Caudate nucleus (tissue), 63 donors: ENCODE measurements at places on chromosomes 5 and 9.
A peak's percentile ranks its signal among the peaks of the same experiment; 100 is the strongest.

GRCh38 chr5:73607228-73607627 is 18.8 kb upstream of the ARHGEF28 start:
- DNase-seq, result no peak

DNA sequence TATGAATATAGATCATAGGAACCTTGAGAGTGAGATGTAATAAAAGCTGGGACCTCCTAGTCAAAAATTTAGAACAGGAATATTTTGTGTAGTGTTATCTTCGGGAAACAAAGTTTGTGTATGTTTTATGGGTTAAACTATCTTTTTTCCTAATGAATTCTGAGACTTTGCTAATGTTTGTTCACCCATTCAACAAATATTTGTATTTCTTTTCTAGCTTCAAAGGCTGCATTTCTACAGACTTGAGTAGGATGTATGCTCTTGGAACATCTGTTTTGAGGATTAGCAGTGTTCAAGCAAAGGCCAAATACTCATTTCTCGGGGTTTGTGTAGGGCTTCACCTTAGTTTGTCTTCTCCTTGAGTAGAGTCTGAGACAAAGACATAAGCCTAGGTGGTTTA is 16.2 kb downstream of the NDUFS4 start:
- DNase-seq, result no peak

DNA sequence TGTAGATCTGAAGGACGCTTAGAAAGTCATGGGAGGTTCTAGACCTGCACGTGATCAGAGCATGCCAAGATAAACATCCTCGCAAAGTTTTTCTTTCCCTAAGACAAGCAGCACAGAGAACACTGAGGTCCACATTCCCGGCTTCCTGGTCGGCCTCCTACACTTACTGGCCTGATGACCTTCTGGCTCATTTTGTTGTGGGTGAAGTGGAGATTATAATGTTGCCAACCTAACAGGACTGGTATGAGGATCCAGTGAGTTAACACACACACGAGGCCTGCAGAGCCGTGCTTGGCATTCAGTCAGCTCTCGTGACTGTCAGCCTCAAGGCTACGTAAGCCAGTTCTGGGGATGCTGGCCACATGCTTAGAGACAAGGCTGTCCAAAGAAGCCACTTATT is 186.0 kb downstream of the TENT4A start:
- no peak for DNase-seq

- peak; percentile 53 for DNase-seq
Measured at GRCh38 chr5:180323941-180324600, 29.1 kb downstream of the GFPT2 start.

- DNase-seq, result peak; percentile 41
Measured at GRCh38 chr9:127897193-127897692, 2.2 kb downstream of the ST6GALNAC6 start.

DNA sequence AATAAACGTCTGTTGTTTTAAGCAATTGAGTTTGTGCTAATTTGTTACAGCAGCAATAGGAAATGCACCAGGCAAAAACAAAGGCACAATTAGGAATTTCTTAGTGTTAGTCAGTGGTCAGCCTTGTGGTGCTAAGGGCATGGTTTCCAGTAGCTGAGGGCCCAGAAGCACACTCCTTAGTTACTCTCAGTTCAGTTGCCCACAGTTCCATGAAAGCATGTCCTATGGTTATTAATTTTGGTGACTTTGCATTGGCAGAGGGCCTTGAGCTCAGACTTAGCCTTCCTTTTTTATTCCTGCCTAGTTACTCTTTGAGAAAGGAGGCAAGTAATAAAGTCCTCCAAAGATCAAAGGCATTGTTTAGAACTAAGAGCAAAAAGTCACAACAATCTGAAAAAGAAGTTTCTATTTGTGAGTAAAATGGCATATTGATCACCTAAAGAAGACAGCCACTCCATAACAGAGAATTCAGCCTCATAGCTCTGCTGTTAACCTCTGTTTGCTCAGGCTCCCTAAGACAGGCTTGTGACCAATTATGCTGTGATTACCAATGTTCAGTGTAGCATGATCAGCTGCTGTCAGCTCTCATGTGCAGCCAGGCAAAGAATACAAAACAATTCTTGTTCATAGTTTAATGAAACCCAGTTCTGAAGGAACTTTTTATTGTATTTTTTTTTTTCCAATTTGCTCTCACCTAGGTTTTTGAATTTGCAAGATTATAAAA is 57.0 kb upstream of the MROH2B start:
- DNase-seq, result no peak

DNA sequence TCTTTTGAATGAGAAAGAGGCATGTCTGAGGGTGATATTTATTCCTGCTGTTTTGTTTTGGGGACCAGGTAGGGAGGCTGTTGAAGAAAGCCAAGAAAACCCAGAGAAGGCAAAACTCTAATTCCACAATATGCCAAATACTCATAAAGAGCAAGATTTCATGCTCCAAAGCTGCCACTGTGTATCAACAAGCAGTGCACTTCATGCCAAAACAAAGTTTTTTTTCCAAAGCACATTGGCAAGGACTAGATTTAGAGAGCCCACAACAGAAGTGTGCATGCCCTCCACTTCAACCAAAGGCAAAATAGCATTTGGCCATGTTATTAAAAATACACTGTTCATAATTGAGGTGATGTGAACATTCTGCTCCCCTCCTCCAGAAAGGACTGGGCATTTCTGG is 229.9 kb downstream of the EBF1 start:
- no peak for DNase-seq

DNA sequence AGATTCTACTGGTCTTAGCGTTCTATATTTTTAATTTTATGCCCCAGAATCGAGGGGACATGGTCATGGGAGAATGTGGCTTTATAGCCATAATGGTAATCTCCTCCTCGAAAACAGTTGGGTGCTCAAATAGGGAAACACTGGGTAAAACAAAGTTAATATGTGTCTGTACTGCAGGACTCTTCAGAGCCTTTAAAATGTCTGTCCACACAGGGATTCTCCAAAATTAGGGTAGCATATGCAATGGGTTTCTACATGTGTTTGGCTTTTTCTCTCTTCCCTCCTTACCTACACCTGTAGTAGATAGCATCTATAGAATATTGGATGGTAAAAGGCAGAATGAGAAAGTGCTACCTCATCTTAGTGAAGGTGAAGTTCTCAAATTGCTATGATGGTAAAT is 130.0 kb upstream of the NR3C1 start:
- no peak for DNase-seq

DNA sequence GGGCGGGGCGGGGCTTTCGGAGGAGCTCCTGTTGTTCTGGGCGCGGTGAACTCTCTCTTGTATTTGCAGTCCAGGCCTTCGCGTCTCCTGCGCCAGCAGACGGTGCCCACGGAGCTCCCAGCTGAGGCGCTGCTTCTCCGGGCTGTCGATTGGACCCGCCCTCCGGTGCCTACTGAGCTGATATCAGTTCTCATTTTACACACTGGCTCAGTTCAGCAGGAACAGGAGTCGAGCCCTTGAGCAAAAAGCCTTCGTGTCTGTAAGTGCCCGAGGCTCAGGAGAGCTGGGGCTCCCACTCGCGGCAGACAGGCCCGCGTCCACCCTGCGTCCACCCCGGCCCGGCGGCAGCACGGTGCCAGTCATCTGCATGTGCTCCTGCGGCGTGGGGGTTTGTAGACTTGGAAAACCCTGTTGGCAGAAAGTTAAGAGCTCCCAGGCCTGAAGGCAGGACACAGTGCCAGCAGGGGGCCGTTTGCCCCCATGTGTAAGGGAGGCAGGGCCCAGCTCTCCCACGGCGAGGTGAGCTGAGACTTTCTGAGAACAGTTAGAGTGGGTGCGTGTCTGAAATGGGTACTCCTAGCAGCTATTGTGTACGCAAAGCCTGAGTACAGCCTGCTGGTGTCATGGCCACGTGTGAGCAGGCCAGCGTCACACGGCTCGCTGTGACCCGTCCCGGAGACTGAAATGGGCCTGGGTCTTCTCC is 231.5 kb downstream of the FANCC start:
- no peak for DNase-seq

DNA sequence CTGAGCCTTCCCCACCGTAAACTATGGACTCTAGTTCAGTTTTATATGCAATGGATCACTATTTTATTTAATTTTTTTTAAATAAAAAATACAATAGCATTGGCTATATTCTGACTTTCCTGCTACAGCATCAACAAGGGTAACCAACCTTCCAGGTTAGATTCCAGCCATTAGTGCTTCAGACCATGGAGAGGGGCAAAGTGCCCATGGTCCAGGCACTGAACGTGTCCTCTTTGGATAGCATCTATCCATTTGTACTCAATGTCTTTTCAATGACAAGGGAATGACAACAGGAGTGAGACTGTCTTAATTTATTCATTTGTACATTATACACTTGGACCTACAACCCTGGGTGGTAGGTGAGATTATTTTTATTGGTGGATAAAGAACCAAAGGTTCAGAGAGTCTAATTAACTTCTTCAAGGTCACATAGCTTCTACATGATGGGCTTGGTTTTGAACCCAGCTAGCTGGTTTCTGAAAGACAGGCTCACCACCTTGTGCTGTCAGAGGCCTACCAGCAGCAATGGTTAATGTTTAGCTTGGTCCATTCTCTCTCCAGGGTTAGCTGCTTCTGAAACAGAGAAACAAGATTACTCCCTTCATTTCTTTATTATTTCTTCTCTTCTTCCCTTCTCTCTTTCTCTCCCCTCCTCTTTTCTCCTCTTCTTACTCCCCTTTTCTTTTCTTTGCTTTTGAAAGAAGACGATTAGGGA is 11.5 kb downstream of the TMEM171 start:
- DNase-seq, result no peak

GRCh38 chr9:31582561-31582960 is 801.9 kb upstream of the ACO1 start:
- no peak for DNase-seq

GRCh38 chr5:36607838-36608783 is 1.7 kb downstream of the SLC1A3 start:
- DNase-seq, result no peak

DNA sequence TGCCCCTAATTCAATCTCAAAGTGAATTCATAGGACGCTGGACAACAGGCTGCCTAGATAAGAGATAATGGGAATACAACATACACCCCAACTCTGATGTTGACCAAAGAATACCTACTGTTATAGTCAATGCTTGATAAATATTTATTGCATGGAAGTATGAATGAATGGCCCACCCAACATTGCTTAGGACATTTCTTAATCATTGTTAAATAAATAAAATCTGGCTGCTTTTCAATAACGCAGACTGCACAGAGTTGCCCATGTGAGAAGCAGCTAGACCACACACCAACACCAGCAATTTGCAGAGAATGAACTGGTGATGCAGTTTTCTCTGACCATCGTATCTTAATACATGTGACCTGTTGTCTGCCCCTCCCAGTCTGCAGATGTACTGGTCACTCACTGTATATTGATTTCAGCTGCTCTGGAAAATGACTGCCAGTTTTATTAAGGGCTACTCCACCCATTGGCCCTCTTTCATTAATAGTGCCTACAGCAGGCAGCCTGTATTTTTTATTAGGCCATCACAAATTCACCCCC is 236.2 kb upstream of the WWC1 start:
- no peak for DNase-seq

DNA sequence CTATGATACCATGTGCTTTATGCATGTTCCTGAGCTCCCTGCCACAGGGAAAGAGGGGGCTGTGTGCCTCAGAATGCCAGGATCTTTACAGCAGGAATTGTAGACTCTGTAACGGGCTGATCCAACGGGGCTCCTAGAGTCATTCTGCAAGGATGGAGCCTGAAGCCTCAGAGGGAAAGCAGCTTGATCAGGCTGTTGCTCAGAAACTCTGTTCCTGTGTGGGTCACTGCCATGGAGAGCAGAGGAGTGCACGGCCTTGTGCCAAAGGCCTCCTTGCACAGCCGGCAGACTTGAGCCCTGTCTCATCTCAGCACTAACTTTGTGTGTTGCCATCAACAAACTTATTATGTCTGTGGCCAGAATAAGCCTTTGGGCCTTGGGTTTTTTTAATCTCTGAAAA is 51.8 kb downstream of the AMBP start:
- no peak for DNase-seq

DNA sequence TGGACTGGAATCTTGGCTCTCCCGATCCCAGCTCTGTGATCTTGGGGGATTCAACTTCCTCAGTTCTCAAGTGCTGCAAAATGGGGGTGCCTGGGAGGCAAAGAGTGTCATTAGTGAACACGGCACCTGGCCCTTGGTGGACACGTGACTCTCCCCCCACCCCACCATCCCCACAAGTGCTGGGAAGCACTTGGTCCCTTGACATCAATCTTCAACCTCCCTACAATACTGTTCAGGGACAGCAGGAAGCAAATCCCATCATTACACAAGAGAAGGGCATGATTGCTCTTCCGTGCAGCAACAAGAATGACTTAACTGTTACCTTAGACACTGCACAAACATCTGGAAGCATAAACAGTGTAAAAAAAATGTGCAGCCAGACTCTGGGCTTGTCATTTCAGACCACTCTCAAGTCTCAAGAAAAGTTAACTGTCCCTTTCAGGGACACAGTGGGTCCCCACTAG is 61.4 kb downstream of the PSMB7 start:
- DNase-seq, result no peak
